NCI-H146 (cell line): ENCODE measurements at places on chromosomes 6 and 20.

GRCh38 chr20:43870484-43870883, 44.2 kb upstream of the TOX2 start:
- DNase-seq = no peak

DNA sequence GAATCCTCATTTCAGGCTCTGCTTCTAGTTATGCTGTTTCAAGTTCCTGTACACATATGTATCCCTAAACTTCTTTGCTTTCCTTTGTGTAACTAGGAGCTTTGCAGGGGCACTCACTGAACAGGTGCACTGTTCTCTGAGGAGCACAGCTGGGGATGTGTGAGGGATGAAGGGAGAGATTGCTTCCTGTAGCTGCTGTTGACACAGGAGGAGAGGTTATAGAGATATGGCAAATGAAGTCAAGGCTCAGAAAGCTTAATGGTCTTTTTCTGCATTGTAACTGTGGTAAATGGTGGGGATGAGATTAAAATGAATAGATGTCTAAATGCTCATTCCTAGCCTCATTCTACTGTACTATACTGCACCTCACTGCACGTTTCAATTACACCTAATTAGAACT, 454.3 kb downstream of the BTBD3 start:
- peak; percentile 99 for DNase-seq

DNA sequence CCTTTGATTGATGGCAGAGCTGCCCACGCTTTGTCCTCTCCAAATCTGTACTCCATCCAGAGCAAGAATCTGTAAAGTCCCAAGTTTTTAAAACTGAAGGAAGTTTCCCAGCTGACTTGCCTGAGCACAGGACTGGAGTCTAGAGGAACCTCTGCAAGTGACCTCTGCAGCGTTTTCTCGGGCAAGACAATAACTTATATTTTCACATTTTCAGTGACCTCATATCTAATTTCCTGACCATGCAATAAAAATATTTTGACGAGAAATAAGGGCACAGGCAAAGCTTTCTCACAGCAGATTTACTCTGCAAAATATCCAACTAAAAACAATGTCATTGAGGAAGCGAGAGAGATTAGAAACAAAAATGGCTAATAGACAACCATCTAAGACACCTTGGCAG, 185.5 kb upstream of the SNX9 start:
- no peak for DNase-seq

DNA sequence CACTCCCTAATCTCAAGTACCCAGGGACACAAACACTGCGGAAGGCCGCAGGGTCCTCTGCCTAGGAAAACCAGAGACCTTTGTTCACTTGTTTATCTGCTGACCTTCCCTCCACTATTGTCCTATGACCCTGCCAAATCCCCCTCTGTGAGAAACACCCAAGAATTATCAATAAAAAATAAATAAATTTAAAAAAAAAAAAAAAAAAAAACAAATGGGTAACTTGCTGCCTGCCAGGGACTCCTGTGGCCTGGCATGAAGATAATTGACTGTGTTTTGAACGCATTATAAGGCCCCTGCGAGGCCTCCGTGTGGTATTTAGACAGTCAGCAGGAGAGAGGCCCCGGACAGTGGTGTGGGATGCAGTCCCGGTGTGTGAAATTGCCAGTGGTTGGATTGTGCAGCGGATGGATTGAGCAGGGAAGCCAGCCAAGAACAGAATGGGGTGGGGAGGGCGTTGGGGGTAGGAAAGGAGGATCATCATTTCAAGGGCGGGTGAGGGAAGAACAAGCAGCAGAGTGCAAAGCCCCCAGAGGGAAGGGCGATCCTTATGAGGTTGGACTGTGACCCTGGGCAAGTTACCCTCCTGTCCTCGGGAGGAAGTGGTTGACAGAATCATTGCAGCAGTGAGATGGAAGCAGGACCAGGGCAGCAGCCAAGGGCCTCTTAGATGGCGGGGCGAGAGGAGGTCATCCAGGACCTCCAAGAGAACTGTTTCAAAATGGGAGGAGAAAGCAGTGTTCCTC, 43.3 kb downstream of the PPARD start:
- peak; percentile 51 for DNase-seq

GRCh38 chr20:55253781-55254180, 751.5 kb downstream of the CBLN4 start:
- DNase-seq = no peak

GRCh38 chr6:148898376-148899014, 151.7 kb downstream of the UST start:
- no peak for DNase-seq

DNA sequence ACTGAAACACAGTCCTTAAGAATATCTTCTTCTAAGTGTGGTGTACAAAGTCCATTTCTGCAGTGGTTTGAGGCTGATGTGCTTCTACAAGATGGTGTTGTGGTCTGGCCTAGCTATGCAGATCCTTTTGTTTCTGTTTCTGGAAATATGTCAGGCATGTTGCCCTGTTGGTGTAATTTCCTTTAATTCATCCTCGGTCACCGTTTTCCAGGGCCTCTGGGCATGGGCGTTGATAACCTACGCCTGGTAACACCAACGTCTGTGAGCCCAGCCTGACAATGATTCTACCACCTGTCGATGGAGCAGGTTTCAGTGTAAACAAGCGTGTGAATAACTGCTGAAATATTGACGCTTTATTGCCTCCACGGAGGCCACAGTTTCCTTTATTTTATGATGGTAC, 33.3 kb upstream of the AFDN start:
- peak; percentile 87 for DNase-seq

DNA sequence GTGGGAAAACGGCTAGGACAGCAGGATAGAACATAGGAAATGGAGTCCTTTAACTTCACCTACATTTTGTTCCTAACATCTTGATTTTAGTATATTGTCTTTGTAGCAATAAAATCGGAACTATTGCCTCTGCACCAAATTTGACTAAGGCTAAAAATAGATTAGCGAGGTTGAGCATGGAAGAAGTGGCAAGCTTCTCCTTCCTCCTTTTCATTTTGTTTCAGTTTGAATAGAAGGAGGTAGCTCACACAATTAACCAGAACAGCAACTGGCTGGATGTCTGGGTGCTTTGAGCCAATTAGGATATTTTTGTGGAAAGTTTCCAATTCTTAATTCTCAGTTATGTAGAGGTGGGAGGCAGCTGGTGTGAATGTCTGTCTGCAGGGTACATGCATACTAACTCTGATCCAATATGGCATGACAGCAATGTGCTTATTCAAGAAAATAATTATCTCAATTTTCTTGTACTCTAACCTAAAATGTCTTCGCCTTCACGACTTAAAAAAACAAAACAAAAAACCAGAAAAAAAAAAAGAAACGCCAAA, 3.1 kb upstream of the HECA start:
- DNase-seq = no peak

- DNase-seq = no peak
These were observed 97.1 kb upstream of the KCNK16 start for GRCh38 chr6:39419607-39420006.
